ENCODE measurements at places on chromosomes 1 and 21.

GRCh38 chr1:83500531-83500930 lies 498.4 kb downstream of the TTLL7 start:
- DNase-seq, result no peak

GRCh38 chr1:244231572-244232315 lies 180.7 kb downstream of the ZBTB18 start:
- DNase-seq, result no peak

- peak; percentile 21 for DNase-seq
Measured at GRCh38 chr1:203692565-203693470, 66.2 kb downstream of the ATP2B4 start.

GRCh38 chr1:193649587-193649986 lies 463.2 kb upstream of the B3GALT2 start:
- DNase-seq, result no peak

DNA sequence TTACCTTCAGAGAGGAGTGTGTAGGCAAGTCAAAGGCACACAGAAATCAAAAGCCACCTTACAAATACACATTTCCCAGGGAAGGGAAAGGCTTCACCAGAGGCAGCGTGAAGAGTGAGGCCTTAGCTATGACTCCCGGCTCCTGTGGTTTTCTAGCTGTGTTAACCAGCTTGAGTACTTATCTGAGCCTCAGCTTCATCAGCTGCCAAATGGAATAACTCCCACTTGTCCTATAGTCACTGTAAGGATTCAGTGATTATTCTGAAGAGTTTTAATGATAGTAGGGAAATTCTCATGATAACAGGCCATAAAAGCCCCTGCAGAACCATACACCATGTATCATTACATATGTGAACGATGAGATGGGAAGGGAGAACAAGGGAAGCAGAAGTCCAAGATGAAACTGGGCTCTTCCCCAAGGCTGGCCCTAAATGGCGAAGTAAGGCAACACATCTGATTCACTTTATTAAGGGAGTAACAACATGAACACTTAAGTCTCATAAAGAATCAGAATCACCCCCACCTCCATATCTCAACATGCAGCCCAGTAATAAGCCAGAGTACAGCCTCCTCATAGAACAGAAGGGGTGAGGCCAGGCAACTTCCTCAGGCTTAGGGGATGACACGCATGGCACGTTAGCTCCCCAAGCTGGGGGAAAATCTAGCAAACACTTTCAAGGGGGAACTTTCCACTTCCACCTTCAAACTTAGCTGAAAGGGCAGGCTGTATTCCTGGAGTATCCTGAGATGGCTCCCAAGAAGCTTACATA lies 63.7 kb downstream of the SLC66A1 start:
- DNase-seq, result peak; percentile 62

DNA sequence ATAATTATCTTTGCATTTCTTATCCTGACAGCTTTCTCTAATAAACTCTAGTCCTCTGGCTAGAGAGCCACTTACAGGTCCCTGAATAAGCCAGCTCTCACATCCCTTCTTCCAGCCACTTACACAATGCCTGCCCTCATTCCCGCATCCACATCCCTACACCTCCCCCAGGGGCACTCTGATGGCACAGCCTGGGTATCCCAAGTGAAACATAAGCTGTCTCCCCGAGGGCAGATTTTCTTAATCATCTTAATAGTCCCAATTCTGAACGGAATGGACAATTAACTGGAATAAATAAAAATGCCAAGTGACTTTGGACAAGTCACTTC lies 4.9 kb downstream of the RHOC start:
- DNase-seq, result no peak

DNA sequence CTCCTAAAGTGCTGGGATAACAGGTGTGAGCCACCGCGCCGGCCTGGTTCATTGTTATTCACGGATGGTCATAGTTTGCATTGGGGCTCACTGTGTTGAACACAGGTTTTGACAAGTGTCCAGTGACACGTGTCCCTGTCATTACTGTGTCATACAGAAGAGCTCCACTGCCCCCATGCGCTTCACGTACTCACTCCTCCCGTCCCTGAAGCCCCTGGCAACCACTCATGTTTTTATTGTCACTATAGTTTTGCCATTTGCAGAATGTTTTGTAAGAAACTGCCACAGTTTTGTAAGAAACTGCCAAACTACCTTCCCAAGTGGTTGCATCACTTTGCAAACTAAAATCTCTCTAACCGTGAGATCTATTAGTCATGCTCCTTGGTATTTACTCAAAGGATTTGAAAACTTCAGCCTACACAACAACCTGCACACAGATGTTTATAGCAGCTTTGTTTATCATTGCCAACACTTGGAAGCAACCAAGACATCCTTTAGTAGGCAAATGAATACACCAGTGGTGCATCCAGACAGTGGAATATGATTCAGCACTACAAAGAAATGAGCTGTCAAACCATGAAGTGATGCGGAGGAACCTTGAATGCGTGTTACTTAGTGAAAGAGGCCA lies 163.2 kb upstream of the COL6A1 start:
- peak; percentile 13 for DNase-seq

Data from suppressor macrophage treated with lipopolysaccharide for 1 hour (primary cell).